ENCODE measurements at places on chromosomes 12 and 14. TPM values are rescaled to one million over a fixed set of nuclear protein-coding genes. Genes with fewer than 3 reads are reported as not detected.

The GLTP gene
- 12.2 TPM for total RNA-seq

The STXBP6 gene
- 35.7 TPM for total RNA-seq

The OR4K13 gene
- total RNA-seq = not detected

The NOS1 gene
- total RNA-seq = not detected

The ACRBP gene
- total RNA-seq = 0.73 TPM

- no peak for DNase-seq
Measured at GRCh38 chr12:111858778-111859177, 16.8 kb downstream of the MAPKAPK5 start.

GRCh38 chr12:99567072-99567471 lies 80.5 kb upstream of the GARIN6 start:
- DNase-seq = no peak

- no peak for DNase-seq
Measured at GRCh38 chr12:129075460-129076208, 222.4 kb downstream of the GLT1D1 start.

- no peak for DNase-seq
Measured at GRCh38 chr12:25957793-25958427, 572 bp upstream of the RASSF8 start.

GRCh38 chr14:95835121-95835730 lies 41.4 kb upstream of the TUNAR start:
- no peak for DNase-seq

GRCh38 chr14:92385561-92385960 lies 62.6 kb downstream of the SLC24A4 start:
- DNase-seq = no peak

DNA sequence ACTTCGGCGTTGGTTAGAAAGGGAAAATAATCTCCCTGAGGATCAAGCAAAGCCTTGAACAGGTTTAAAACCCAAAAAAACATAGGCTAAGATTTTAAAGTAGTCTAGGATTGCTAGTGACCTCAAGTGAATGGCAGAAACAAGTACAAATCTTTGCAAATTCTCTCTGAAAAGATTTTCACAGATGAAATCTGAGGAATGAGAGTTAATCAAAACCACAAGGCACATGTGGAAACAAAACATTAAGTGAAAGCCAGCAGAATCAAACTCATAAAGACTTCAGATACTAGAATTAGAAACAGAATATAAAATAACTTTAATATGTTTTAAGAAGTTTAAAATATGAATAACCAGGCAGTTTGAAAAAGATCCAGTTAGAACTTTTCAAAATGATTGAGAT lies 52.2 kb upstream of the CFL2 start:
- DNase-seq = no peak

GRCh38 chr12:42386308-42386707 lies 60.3 kb downstream of the PPHLN1 start:
- no peak for DNase-seq

DNA sequence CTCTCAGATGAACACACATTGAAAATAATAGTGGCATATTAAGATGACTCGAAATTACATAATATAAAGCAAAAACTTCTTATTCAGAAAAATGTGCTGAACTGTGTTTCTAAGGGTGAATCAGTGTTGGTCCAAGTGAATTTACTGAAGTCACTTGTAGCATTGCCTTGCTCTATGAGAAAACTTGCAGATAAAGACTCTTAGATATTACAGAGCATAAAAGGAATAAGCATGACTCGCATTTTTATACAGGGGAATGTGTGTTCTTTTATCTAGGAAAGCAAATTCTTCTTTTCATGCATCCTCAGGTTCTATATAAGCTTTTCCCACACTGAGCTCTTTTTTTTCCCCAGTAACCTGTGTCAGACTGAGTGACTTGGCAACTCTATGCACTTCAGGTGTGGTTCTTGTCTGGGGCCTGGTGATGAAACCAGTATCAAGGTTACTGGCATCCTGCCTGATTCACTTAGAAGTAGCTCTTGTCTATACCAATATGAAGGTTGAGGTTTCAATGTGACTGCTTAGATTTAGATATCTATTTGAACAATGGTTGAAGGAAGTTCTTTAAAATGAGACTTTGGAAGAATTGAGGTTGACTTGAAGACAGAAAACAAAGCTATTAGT lies 76.1 kb downstream of the OTOGL start:
- no peak for DNase-seq

GRCh38 chr14:69573205-69573830 lies 1.4 kb downstream of the CCDC177 start:
- no peak for DNase-seq

DNA sequence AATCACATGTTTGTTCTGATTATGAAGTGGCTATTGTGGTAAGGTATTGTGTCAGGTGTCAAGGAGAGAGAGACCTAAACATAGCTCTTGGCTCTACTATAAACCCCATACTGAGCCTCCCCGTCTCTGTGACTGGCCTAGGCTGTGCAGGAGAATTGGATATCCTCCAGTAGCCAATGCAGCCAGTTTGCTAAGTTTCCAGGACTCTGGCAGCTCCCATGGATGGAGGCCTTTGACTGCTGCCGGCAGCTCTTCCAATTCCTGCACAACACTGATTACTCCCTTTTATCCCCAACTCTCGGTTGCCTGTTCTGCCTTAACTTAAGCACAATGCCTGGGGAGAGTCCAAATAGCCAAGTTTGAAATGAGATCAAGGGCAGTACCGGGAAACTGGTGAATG lies 59.3 kb downstream of the ABCC9 start:
- no peak for DNase-seq
